ENCODE measurements at places on chromosomes 7 and 10.

DNA sequence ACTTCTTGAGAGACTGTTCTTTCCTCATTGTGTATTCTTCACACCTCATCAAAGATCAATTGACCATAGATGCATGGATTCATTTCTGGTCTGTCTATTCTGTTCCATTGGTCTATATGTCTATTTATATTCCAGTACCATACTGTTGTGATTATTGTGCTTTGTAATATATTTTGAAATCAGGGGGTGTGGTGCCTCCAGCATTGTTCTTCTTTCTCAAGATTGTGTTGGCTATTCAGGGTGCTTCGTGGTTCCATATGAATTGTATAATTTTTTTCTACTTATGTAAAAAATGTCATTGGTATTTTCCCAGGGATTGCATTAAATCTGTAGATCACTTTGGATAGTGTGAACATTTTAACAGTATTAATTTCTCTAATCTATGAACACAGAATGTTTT, 106.5 kb downstream of the EPC1 start:
- DNase-seq, result no peak

DNA sequence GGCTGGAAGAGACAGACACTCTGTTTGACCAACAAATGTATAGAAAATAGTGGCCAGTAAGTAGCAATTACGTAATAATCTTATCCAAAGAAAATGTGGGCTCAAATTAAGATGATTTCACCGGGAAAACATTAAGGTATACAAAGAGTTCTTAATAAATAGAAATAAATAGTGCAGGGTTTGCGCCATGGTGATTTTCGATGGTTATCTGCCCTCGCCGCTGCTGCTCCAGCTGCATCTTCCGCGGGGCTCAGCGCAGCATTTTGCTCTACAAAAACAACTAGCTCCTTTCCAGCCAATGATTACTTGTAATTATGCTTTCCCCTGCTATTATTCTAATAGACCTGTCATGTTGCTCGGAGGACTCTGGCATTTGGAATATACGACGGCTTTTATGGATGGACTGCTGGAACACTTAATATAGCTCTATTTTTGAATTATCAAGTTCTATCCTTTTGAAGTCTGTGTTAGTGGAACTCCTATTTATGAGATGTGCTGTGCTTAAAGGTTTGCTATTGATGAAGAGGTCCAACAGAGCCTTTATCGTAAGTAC, 103.8 kb downstream of the BUB3 start:
- DNase-seq, result no peak

DNA sequence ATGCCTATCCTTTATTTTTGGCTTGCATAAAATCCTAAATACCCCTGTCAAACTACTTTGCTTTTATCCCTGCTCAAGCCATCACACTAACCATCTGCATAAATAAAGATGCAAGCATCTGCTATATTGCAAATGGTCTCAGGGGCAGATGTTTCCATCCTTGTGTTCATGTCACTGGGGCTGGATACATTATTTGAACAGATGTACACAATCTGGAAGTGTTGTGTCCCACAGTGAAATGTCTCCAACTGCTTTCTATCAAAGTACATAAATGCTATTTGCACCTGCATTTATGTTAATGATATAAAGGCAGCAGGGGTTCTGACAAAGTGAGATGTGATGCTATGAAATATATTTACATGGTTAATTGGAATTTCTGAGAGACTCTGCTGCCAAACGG, 163.1 kb downstream of the ZNF438 start:
- DNase-seq, result no peak

DNA sequence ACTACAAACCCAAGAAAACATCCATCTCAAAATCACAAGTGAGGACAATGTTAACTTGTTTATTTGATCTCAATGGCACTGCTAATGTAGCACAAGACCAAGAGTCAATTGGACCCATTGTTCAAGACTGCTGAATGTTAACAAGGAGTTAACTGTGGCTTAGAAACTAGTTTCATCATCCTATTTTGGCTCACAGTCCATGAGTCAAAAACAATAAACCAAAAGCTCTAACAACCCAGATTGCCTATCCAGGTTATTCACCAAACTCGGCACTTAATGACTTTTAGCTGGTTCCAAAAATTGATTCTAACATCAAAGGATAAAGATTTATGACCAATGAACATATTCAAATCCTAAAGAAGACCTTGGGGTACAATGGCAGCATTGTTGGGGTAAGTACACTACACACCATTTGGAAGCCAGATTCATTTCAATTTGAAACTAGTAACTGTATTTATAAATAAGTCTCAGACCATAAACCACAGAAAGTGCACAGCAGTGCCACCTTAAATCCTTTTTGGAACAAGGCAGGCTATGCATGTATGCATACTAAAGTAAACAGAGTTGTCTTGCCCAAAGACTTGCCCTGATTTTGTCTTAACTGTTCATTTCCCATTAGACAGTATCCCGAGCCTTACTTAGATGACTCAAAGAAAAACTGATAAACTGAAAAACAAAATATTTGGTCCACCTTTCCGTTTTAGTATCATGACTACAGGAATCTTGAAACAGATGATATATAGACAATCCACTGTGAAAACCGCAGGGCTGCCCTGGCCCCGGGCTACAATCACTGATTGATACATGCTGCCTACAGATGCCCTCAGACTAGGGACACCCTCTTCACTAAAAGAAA, 84.5 kb downstream of the SRPK2 start:
- DNase-seq, result peak; percentile 7

GRCh38 chr10:93746844-93747284, 10.9 kb upstream of the LGI1 start:
- no peak for DNase-seq

DNA sequence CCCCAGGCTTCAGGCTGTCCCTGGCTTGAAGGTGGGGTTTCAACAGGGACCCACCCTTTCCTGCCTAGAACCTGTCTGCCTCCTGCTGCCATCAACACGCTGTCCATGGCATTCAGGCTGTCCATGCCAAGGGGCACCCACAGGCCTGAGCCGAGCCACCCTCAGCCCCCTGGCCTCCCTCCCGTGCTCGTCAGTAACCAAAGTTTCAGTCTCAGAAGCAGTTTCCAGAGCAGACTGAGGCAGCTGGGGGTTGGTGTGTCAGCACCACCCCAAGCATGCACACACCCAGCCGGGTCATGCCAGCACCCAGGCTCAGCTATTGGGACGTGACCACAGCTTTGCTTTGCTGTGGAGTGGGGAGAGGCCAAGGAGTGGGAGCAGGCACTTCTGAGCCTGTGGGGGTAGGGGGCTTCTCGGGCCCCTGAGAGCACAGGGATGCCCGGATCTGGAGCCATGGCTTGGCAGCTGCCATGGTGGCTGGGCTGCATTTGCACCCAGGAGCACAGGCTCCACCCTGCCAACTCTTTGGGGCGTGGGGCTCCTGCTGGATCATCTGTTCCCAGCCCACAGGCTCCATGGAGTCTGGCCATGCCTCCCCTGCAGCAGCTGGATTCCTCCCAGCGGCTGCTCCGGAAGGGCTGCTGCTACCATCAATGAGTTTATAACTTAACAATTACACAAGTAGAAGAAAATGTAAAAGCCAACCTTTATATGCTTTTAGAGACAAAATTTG, 314.5 kb upstream of the SEMA3C start:
- DNase-seq, result no peak

DNA sequence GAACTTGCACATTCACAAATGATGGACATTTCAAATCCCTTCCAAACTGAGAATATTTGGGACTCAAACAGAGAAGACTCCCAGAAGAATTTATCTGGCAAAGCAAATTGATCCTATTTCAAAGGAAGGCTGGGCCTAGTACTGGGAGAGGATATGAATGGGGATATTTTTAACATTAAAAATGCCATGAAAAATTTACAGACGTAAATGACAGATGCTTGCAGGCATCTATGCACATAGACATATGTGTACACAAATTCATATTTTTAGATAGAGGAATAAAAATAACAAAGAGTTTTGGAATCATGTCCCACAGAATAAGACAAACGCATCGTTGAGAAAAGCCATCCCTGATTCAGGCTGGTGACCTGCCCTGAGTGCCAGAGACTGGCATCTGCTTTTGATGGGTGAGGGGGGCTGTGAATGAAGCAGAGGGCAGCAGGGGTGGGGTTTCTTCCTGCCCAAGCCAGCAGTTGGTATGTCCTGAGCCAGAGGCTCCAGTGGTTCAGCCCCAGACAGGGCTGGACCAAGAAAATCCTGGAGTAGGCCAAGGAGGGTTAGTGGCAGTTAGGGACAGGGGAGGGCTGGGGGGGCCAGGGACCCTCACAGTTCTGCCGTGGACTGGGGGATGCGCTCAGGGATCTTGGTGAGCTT, 138.5 kb downstream of the SLIT1 start:
- DNase-seq, result no peak

DNA sequence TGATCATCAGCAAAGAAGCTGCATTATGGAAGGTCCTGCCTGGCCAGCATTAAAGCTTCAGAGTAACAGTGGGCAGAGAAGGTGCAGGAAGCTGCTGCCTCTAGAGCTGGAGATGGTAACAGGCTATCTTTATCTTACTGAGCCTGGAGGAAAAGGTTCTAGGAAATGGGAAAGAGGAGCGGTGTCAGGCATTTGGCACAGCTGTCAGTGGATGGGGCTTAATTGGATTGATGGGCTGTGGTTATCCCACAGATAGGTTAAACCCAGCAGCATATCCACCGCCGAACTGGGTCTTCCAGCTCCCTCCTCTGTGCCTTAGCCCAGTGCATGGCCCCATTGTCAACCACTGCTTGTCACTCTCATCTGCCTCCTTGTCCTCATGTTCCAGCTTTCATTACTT, 127.6 kb downstream of the CCNY start:
- DNase-seq, result no peak

- DNase-seq, result no peak
These were observed 1.8 kb downstream of the BRI3 start for GRCh38 chr7:98283127-98283886.

GRCh38 chr7:96322847-96323461, 1.1 kb upstream of the SLC25A13 start:
- no peak for DNase-seq

GRCh38 chr7:39810204-39810642, 139.8 kb upstream of the CDK13 start:
- DNase-seq, result no peak

DNA sequence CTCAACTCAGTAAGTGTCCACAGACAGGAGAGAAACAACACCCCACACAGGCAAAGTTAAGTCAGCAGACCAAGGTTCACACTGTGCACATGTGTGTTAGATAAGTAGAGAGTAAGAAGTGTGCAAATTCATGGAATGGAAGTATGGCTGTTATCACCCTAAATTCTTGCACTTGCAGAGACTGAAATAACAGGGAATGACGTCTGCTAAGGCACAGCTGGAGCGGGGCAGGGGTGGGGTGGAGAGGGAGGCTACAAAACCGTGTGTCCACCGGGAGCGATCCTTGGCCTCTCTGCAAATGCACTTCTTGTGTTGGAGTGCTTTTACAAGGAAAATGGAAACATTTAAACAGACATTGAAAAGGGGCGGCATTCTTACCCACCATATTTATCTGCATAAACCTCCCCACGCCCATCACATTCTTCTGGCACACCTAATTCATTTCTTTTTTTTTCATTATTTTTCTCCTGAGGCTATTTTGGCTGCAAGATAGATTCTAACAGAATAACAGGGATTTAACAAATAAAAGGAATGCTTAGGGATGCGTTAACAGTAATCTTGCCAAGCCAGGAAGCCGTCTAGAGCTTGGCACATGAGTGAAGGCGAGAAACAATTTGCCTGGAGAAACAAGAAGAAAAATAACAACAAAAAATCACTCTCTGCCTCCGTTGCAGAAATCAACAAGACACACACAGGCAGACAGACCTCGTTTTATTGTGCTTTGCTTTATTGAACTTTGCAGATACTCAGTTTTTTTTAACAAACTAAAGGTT, 30.1 kb downstream of the TNS3 start:
- no peak for DNase-seq

DNA sequence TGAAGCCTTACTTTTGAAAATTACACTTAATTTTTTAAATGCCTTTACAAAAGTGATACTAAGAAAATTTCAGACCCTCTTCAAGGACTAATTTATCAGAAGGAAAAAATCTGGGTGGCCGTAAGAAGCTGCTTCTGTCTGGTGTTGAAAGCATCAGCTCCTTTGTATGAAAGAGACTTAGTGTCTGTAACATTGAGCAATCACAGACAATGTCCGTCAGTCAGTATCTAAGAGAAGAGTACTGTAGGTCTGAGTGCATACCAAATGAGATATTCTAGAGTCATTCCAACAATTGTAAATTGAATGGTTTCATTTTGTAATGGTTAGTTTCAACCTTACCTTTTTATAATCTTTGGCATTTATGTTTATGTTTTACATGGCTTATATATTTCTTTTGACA, 11.1 kb upstream of the MDFIC start:
- no peak for DNase-seq

GRCh38 chr7:54355842-54356241, 186.3 kb upstream of the VSTM2A start:
- DNase-seq, result no peak

GRCh38 chr10:3422282-3422681, 249.7 kb upstream of the PITRM1 start:
- no peak for DNase-seq

- DNase-seq, result peak; percentile 16
These were observed 722 bp downstream of the UPF2 start for GRCh38 chr10:12041766-12042408.

DNA sequence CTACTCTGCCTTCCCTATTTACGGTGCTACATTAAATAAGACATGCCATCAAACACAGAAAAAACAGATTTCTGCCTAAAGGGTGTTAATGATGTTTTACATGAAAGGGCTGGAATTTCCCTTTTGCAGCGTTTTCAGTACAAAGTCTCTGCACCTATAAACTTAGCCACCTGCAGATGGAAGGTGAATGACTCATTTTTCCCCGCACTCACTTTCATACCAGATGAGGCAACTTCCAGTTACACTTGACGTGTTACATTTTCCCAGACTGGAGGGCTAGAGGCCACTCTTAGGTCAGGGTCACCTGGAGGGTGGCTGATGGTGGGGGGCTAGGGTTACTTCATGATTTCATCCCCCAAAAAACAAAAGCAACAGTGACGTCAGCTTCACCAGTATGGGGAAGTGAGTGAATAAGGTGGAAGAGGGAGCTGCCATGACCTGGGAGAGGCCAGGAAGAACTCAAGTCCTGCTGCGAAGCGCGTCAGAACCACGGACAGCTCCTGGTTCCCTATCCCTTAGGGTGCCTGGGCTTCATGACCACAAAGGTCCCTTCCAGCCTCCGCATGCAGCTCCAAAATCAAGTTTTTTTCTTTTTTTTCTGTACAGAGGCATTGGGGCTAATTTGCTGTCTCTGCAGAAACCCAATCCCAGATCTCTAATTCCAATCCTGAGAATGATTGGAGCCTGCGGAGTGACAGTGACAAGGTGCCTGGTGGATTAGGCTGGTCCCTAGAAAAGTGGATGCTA, 94.0 kb downstream of the ADARB2 start:
- no peak for DNase-seq

DNA sequence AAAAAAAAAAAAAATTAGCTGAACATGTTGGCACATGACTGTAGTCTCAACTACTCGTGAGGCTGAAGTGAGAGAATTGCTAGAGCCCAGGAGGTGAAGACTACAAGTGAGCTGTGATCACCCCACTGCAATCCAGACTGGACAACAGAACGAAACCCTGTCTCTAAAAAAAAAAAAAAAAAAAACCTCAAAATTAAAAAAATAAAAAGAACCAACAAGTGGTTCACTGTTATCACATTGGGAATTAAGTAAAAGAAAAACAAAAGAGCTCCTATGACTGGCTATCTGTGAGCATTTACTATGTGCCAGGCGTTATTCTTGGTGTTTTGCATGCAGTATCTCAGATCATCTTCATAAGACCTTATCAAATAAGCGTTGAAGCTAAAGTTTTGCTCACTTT, 66.0 kb downstream of the ANLN start:
- no peak for DNase-seq

All from CD4-positive, alpha-beta T cell treated with Interleukin-6 for 4 hours (primary cell).